ENCODE measurements at places on chromosomes 3 and 15.

GRCh38 chr3:76827701-76828226 lies 212.1 kb upstream of the ROBO2 start:
- DNase-seq, result no peak

DNA sequence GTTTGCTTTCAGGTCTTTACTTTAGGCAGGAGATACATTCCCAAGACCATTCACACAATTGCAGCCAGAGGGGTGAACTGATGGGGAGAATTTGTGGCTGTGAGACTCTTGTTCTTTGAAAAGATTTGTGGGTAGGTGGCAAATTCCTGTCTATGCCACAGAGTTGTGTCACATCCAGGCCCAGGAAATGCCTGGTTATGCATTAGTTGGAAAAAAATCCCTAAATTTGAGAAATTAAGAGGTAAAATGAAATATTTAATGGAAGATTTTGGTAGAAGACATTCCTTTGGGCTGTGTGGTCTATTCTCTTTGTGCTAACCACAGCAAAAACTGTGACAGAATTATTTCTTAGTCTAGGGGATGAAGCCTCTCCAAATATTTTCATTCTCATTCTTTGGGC lies 28.8 kb downstream of the SAMMSON start:
- DNase-seq, result no peak

DNA sequence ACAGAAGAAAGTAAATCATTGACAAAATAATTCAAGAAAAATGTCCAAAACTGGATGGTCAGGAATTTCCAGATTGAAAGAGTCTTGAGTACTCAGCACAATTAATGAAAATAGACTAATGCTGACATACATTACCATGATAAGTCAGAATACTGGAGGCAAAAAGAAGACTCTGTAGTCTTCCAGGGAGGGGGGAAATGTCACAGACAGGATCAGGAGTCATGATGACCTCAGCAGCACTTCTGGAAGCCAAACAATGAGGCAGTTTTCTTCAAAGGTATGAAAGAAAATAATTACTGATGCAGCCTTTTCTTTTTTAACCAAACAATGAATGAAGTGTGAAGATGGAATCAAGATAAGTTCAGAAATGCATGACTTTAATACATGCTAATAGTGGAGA lies 30.1 kb upstream of the SLC22A13 start:
- no peak for DNase-seq

GRCh38 chr15:88608607-88609181 lies 12.4 kb upstream of the AEN start:
- DNase-seq, result no peak

GRCh38 chr3:112813723-112814171 lies 32.9 kb downstream of the CD200R1L start:
- DNase-seq, result no peak

DNA sequence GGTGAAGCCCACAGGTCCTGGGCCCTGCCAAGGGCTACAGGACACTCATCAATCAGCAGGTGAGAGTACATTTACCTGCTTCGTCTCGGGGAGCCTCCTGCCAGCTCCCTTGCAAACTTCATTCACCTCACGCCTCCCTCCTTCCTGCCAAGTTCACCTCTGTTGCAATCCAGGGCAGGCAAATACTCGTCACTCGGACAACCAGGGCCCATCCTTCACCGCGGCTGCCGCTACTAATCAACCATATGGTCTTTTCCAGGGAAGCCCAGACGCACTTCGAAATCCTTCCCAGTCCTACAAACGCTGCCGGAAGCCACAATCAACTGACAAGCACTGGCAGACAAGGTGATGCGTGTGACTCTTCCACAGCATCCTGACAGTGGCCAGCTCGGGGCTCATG lies 200.7 kb upstream of the NSMCE3 start:
- no peak for DNase-seq

DNA sequence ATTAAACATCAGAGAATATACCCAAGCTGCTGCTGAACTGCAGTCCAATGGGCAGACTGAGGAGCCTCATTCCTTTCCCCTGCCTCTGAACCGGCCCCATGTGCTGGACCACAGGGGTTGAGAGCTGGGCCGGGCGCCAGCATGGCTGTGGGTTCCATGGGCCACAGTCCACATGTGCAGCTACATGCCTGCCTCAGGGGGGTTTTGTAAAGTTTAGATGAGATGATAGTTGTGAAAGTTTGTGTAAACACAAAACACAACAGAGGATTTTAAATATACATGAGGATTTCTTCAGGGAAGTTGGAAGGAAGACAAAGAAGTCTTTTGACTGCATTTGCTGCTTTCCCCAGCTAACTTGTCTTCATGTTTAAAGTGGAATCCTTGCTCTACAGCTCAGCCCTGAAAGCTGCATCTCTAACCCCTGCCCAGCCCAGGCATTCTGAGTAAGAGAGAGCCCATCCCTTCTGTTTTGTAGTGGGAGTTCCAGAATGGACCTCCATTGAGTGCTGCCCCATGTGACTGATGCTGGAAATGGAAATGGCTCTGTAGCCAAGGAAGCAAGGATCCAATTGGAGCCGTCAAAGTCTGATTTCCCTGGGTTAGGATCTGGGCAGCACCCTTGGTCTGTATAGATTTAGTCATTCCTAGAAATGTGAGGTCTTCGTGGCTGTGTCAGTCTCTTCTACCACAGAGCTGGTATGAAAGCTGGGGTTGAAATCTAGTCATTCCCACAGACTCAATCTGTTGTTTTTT lies 17.5 kb downstream of the SLC12A8 start:
- no peak for DNase-seq

GRCh38 chr15:78264304-78265136 lies at the start of gene DNAJA4:
TSS of gene DNAJA4 (plus strand) at chr15:78264562. CDS start at chr15:78264764, 202 bp downstream.
- peak; percentile 44 for DNase-seq

- no peak for DNase-seq
These were observed 108.8 kb upstream of the MME start for GRCh38 chr3:154971341-154971740.

DNA sequence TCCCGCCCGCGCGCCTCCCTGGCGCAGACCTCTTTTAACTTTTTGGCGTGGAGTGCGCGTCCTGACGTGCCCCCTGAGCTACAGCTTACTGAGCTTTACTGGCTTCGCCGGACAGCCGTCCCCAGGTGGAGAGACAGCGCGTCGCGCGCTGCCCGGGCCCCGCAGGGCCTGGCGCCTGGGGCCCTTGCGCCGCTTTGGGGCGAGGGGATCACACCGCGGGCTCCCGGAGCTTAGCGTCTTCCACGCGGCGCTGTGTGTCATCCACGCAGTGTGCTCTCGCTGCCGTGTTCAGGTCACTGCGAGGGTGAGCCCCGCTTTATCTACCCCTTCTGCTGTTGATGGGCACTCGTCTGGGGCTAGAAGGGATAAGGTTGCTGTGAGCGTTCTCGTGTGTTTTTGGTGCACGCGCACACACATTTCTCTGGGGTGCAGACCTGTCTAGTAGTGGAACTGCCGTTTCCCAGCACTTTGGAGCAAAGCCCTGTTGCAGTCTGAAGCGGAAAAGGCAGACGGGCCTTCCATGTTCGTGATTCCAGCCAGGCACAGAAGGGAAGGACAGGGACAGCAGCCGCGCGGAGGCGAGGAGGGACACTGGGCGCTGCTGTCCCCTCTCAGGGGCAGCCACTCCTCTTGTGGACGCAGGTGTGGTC lies 33.1 kb upstream of the ALDH1L1 start:
- no peak for DNase-seq

DNA sequence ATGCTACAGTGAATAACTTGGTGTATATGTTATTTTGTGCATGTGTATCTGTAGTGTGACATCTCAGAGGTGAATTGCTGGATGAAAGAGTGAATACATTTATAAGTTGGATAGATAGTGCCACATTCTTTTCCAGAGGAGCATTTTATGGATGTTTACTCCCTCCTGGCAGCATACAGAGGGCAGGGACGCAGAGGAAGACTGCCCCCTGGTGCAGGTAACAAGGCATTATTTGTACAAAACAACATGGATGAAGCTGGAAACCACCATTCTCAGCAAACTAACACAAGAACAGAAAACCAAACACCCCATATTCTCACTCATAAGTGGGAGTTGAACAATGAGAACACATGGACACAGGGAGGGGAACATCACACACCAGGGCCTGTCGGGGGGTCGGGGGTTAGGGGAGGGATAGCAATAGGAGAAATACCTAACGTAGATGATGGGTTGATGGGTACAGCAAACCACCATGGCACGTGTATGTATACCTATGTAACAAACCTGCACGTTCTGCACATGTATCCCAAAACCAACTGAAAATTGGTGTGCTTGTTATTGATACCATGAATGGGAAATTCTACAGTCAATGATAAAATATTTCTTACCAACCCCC lies 57.9 kb upstream of the CTXND1 start:
- no peak for DNase-seq

GRCh38 chr3:63456901-63457300 lies 178.8 kb downstream of the SYNPR start:
- no peak for DNase-seq

DNA sequence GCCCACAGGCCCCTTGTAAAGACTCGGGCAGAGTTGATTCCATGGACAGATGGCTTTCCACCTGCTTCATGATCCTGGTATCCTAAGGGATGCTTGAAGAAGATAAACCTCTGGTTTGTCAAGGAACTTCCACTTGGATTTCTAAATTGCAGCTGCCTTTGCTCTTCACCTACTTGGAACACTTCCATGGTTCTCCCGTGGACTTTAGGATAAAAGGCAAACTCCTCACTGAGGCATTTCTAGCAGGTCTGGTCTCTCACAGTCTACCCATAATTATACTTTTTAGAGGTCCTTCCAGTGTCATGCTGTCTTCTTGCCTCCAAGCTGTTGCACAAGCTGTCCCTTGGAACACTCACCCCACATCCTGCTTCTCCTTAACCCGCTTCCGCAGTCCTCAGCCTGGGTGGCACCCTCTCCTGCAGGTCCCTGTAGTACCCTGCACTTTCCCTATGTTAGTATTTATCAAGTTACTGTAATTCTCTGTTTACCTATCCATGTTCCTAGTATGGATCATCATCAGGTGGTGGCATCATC lies 12.7 kb downstream of the TLNRD1 start:
- no peak for DNase-seq

GRCh38 chr3:106058475-106058874 lies 189.7 kb upstream of the CBLB start:
- no peak for DNase-seq

- no peak for DNase-seq
These were observed 207.5 kb downstream of the PDCD6IP start for GRCh38 chr3:34005886-34006285.

- DNase-seq, result no peak
These were observed 2.2 kb downstream of the P2RY14 start for GRCh38 chr3:151276038-151276686.

GRCh38 chr3:179432451-179432850 lies 18.8 kb downstream of the GNB4 start:
- DNase-seq, result no peak

DNA sequence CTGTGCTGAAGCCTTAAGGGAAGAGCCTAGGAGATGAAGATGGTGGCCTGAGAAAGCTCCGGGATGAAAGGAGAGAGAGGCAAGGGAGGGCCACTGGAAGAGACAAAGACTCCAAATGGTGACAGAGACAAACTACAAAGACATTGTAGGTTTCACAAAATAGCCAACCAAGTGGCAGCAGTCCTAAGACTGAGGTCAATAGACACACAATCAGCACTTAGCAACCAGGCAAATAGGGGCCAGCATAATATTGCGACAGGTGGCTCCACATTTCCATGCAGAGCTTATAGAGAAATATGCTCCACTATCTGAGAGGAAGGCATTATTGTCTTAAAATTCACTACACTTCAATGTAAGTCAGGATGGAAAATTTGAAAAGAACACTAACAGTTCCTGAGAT lies 22.1 kb upstream of the MYO5C start:
- DNase-seq, result no peak

- DNase-seq, result no peak
These were observed 627.2 kb upstream of the ROBO1 start for GRCh38 chr3:80395023-80395422.

DNA sequence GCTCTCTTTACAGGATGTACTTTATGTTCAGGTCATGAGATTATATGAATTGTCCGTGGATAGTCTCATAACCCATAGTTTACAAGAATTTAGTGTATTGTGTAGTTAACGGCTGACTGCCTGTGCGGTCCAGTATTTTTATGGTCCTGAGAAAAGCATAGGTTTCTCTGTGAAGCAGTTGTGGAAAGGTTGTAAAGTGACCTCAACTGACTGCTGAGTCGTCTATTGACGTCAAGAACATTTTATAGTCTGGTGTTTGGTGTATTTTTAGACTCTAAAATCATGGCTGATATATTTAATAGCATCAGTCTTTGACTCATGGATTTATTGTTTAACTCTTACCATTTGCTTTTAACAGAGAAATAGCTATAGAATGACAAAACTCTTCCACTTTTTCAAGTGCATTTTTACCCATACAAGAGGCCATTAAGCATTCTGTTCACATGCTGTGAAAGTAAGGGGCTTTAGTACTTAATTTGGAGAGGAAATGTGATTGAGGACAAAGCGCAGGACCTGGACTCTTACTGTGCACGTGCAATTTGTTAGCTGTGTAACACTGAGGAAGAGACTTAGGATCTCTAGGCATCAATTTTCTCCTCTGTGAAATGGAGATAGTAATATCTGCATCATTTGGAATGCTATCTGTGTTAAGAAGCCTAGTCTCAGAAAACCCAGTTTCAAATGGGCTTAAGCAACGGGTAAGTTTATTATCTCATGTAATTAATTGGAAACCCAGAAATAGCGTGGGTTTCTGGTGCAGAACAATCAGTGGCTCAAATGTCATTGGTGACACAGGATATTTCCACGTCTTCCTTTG lies 240.8 kb downstream of the NFKBIZ start:
- DNase-seq, result no peak

- DNase-seq, result no peak
These were observed 344.2 kb upstream of the MCTP2 start for GRCh38 chr15:93887151-93887550.

DNA sequence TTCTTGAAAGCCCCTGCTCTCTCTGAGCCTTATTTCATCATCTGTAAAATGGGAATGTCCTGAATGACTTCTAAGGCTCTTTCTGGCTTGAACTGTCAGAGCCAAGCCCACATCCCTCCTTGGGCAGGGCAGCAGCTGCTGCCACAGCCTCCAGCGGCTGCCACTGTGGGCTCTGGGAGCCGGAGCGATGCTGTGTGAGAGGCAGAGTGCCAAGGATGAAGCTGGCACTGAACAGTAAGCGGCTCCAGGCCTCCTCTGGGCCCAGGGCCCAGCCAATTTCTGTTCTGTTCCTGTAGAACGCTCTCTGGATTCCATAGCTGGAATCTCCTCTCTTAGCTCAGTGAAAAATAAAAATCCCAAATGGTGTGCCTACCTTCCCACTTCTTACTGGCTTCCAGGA lies 4.4 kb downstream of the CPLX3 start:
- no peak for DNase-seq

DNA sequence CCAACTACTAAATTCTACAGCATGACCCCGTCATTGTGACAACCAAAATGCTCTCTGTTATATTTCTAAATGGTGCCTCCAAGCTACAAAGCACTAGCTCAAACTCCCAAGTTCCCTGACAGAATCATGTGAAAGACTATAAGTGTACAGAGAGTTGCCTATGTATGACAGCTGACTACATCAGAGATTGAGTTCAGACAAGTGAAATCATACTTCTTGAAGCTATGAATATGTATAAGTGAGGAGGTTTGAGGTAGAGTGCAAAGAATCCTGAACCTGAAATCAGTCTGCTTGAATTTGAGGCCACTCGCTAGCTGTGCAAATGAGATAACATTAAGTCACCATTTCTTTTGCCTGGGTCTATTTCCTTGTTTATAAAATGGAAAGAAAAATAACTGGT lies 63.9 kb upstream of the TP63 start:
- DNase-seq, result no peak

- DNase-seq, result peak; percentile 21
These were observed 2.9 kb downstream of the PHC3 start for GRCh38 chr3:170178651-170179050.

Measured in activated CD4-positive, alpha-beta T cell treated with anti-CD3 and anti-CD28 coated beads for 4 hours (primary cell).